M059J (cell line): ENCODE measurements at places on chromosomes 1 and 21. TPM values are rescaled to one million over a fixed set of nuclear protein-coding genes. Genes with fewer than 3 reads are reported as not detected.

Gene F13B
- total RNA-seq: not detected in 2 replicates

Gene CNTN2
- not detected in 2 replicates for total RNA-seq

Gene MROH7
- not detected in 2 replicates for total RNA-seq

Gene BGLAP
- not detected in 2 replicates for total RNA-seq

Gene COL9A2
- 2.8 and 11.1 TPM in 2 replicates for total RNA-seq

Gene RGS7
- total RNA-seq: 4.5 and 7.4 TPM in 2 replicates

Gene MLLT11
- 43.2 and 46.5 TPM in 2 replicates for total RNA-seq

Gene TDRD10
- total RNA-seq: not detected in 2 replicates

Gene SHISA4
- 63.9 and 64.2 TPM in 2 replicates for total RNA-seq

- peak; percentile 89 for DNase-seq
These were observed 19.7 kb downstream of the PRAMEF1 start for GRCh38 chr1:12810691-12811408.

GRCh38 chr21:15682186-15682895, 47.4 kb upstream of the USP25 start:
- peak; percentile 66 for DNase-seq

- peak; percentile 95 for DNase-seq
These were observed 122.3 kb downstream of the TGFB2 start for GRCh38 chr1:218467101-218468072.

DNA sequence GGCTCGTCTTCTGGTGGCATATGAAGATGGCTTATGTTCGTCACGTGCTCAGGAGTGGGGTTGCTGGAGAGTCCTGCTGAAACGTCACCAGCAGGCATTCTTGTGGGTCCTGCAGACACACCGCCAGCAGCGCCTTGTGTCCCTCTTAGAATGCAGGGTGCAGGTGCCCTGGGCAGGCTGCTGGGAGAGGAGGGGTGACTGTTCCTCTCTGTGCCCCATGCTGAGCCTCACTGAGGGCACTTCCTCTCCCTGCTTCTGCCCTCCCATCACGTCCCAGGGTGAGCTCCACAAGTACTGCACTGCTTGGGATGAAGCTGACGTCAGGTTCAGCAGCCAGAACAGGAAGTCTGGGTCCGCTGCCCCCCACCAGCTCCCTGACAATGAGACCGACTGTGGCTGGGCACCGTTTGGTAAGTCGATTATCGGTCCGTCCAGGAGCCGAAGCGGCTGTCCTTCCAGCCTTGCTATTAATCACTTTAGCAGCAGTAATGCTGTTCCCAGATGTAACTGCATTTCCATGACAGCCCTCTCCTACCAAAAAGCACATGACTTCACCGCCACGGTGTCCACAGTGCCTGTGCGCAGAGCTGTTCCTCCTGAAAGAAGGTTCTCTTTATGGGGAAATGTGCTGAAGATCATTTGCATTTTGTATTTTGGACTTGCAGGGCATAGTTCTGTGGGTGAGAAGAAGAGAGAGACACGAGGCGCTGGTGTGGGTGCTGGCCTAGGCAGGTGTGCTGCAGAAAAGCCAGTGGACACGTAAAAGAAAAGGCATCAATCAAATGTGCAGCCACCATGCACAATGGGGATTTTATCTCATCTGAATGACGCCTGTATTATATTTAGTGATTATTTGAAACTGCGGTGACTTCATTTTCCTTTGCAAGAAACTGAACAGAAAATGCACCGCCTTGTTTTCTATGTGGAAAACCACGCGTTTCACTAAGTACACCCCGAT, 21.0 kb downstream of the SLC37A1 start:
- no peak for DNase-seq

DNA sequence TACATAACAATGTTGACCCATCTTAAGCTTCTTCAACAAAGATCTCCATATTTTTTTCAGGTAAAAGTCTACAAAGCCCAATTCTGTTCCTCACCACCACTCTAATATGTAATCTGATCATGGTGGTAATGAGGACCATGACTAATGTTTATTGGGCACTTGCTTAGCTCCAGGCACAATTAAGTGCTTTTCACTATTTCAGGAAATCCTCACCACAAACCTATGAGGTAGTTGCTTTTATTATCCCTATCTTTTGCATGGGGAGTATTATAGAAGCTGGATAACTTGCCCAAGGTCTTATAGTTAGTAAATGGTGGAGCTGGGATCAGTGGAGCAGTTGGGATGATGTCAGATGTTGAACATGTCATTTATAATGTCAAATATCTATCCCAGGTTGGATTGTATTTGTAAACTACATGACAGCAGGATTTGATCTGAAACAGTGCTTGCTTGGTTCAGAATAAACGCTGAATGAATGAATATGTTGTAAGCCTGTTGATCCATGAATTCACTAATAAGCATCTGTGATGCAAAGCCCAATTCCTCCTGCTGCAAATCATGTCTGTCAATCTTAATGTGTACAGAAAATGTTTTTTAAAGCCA, 283.3 kb upstream of the ST6GALNAC5 start:
- no peak for DNase-seq

GRCh38 chr21:35195232-35195631, 146.1 kb upstream of the RUNX1 start:
- DNase-seq: peak; percentile 96

GRCh38 chr1:150622303-150622975, 7.0 kb downstream of the ENSA start:
- DNase-seq: no peak

GRCh38 chr1:84146411-84147032, 2.5 kb downstream of the PRKACB start:
- DNase-seq: peak; percentile 79

DNA sequence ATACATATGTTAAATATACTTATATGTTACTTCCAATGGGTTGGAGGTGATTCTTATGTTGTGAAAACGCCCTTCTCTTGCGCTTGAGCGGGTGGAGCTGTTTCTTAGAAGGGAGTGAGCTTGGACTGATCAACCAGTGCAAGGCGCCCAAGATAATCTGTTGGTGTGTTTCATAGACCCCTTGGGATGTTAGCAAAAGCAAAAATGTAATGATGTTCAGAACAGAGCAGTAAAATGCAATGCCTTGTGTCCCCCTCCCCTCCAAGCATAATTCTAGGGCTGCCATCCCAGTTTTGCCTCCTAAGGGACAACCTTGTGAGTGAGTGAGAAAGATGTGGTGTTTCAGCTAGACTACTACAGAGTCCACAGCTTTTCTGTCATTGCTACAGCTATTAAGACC, 6.2 kb upstream of the CD34 start:
- no peak for DNase-seq

GRCh38 chr1:182595641-182596240, 6.7 kb upstream of the RNASEL start:
- DNase-seq: peak; percentile 48
